ENCODE measurements at places on chromosomes 6 and 20.

GRCh38 chr6:135423649-135424128 lies 73.9 kb downstream of the AHI1 start:
- no peak for DNase-seq

DNA sequence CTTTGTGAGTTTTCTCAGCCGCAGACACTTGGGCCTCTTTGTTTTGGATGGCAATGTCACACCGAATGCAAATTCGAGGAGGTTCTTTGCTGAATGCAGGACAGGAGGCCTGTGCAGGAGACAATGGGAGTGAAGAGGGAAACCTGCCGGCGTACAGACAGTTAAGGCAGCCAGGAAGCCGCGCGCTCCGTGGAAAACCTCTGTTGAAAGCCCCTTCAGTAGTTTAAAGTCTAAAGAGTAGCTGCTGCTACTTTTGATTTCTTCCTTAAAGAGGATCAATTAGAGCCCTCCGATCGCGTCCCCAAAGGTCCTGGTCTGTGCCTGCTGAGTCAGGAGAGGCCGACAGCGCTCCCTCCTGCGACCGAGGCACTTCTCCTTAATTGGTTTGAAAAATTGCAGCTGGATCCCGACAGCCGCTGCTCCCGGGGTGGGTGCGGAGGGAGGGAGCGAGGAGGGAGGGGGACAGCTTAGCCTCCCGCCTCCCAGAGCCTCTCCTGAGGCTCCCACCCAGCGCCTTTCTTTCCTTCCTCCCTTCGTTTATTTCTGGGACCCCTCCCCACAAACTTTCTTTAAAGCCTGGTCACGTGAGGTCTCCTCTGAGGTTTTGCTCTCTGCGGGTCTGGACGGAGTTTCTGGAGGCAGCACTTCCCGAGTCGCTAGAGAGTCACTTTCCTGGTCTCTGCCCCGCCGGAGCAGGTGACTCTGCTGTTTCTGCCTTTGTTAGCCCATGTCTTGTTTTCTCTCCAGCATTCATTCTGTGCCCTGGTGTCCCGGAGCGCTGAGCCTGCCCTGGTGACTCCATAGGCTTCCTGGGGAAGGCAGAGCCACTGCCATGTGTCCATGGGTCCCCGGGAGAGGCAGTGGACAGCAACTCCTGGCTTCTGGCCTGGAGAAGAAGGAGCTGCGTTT lies 22.3 kb upstream of the RPP40 start:
- no peak for DNase-seq

GRCh38 chr20:10667077-10667401 lies 6.8 kb downstream of the JAG1 start:
- DNase-seq, result no peak

DNA sequence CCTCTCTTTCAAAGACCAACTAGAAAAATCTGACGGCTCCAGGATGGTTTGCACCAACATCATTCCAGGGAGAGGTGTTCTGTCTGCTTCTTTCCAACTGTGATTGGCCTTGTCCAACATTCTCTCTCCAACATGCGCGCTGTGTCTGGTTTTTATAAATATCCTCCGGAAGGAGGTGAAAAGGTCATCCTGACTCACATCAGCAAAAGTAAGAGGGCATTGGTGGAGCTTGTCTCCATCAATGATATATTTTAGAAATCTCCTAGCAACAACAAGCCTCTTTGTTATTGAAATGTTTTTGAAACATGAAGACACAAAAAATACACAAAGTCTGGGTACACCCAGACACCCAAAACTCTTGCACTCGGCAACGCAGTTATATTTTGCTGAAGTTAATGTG lies 475.3 kb upstream of the JARID2 start:
- DNase-seq, result no peak

- DNase-seq, result no peak
These were observed 50.7 kb upstream of the FERMT1 start for GRCh38 chr20:6173481-6173880.

GRCh38 chr6:105814745-105815536 lies 271.2 kb upstream of the PRDM1 start:
- no peak for DNase-seq

- no peak for DNase-seq
These were observed 12.8 kb upstream of the DTNBP1 start for GRCh38 chr6:15675536-15676220.

Measured in stimulated activated CD8-positive, alpha-beta memory T cell treated with anti-CD3 and anti-CD28 coated beads, Interleukin-4, amount 100 ng/mL, for 24 hours (primary cell).